Stimulated activated CD8-positive, alpha-beta memory T cell treated with anti-CD3 and anti-CD28 coated beads, Interleukin-4, amount 100 ng/mL, for 4 hours (primary cell): ENCODE measurements at places on chromosomes 6 and 20.

DNA sequence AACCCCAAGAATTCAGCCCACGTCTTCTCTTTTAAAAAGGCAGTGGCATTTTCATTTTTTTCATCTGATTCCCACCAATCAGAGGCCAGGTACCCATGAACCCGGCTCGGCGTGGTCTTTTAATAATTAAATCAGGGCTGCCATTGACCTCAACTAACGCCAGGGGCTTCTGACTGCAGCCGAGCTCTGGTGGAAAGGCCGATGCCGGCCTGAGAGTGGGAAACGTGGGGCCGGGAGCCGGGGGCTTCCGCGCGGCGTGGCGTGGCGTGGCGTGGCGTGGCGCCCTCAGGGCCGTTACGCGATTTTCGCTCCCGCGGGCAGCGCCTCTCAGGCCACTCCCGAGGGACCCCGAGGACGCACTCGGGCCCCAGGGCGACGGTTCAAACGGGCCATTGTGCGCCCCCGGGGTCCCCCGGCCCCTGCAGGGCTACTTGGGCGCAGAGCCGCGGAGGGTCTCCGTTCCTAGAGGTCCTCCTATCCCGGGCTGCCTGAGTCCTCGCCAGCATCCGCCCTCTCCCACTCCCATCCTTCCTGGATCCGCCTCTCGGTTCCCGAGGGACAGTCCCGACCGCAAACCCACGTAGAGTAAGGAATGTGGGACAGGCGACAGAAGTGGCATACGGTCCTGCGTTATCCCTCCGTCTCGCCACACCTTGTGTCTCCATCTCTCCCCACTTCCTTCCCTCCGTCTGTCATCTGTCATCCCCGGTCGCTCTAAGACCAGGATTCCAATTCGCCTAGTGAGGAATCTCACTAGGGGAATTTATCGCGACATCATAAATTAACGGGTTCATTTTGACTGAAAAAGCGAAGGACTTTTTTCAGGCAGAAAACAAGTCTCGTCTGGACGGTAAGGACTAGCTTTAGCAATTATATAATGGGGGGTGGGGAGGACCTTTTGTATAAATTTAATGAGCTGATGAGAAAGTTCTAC lies 876 bp upstream of the TBPL1 start:
- peak; percentile 7 for DNase-seq

GRCh38 chr6:593139-593906 lies 63.6 kb downstream of the HUS1B start:
- peak; percentile 48 for DNase-seq

DNA sequence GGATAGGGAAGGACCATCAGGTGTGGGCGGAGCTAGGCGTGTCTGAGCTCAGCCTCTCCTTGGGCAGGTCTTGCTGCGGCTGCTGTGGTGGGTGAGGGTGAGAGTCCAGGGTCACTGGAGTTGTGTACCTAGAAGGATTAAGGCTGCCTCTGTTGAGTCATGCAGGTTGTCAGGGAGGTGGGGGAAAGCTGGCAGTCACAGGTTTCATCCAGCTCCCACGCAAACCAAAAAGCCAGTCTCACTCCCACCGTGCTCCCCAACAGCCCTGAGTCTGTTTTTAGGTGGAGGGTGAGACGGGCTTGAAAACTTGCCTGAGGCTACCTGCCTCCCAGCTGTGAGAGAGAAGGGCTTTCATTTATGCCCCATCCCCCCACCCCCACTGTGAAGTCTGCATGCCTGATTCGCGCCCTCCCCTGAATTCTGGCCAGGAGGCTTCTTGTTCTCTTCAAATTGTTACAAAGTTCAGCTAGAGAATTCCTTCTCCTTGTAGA lies 161.5 kb downstream of the MYLK4 start:
- DNase-seq, result no peak

DNA sequence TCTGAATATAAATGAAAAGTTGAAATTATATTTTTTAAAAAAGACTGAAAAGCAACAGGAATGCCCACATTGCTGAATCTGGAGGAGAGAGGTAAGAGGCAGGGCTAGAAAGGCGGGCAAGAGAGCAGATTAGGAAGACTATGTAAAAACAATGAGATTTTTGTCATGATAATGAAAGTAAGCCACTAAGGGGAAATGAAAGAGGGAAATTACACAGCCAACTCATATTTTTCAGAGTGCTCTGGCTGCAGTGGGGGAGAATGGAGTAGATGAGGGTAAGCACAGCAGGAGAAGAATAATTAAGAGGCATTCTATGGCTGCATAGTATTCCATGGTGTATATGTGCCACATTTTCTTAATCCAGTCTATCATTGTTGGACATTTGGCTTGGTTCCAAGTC lies 281.9 kb downstream of the PKHD1 start:
- DNase-seq, result no peak

DNA sequence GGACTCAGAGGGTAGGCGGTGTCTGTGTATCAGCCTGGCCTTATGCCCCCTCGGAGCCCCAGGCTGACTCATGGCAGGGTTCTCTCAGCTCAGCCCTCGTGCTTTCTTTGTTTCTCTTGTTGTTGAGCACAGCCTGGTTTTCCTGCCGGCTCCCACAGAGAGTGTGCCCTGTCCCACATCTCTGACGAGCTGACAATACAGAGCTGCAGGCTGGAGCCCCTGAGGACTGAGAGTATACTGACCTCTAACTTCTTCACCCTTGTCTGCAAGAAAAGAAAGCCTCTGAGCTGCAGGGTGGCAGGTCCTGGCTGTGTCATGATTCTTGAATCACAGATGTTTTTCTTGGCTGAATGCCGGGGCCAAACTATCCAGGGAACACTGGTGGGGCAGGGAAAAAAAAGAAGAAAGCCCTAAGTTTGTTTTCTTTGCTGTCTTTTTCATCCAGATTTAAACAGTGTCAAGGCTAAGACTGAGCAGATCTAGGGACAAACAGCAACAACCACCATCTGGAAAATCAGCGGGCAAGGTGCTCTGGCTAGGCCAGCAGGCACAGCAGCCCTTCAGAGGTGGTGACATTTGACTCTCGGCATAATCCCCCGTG lies 63.3 kb upstream of the ZNF133 start:
- no peak for DNase-seq
